ENCODE measurements at places on chromosomes 5 and 9. TPM values are rescaled to one million over a fixed set of nuclear protein-coding genes. Genes with fewer than 3 reads are reported as not detected.

ZBTB26 gene
- 8.5 TPM for total RNA-seq

DMGDH gene
- total RNA-seq: 0.23 TPM

LCN15 gene
- total RNA-seq: not detected

CD14 gene
- total RNA-seq: 0.23 TPM

ADAMTS13 gene
- 2.4 TPM for total RNA-seq

LHX3 gene
- total RNA-seq: 0.08 TPM

CLIC3 gene
- total RNA-seq: 3.7 TPM

GRCh38 chr5:90901261-90901660 is 342.7 kb downstream of the ADGRV1 start:
- DNase-seq: no peak
- peaks cover 10% of the 10 kb centered on the region for H3K27me3 ChIP-seq
- no peak overlapping the region for H3K27ac ChIP-seq
- no peaks in the 10 kb centered on the region for H3K36me3 ChIP-seq

DNA sequence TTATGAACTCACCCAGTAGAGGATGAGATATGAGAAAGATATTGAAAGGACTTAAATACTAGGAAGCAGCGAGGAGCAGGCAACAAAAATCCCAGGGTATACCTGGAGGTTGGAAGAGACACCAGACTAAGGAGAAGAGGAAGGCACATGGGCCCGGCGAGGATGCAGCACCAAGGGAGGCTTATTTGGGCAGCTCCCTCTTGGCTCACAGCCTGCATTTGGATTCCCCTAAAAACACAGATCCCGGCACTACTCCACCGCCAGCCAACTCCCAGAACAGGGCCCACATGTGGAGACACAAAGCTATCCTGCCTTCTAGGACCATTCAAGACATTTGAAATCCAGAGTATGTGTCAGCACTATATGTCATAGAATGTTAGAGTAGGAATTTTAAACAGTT is 199.8 kb upstream of the FBXL7 start:
- no peaks in the 10 kb centered on the region for H3K4me1 ChIP-seq
- H3K36me3 ChIP-seq: no peaks in the 10 kb centered on the region
- H3K4me3 ChIP-seq: no peak overlapping the region

DNA sequence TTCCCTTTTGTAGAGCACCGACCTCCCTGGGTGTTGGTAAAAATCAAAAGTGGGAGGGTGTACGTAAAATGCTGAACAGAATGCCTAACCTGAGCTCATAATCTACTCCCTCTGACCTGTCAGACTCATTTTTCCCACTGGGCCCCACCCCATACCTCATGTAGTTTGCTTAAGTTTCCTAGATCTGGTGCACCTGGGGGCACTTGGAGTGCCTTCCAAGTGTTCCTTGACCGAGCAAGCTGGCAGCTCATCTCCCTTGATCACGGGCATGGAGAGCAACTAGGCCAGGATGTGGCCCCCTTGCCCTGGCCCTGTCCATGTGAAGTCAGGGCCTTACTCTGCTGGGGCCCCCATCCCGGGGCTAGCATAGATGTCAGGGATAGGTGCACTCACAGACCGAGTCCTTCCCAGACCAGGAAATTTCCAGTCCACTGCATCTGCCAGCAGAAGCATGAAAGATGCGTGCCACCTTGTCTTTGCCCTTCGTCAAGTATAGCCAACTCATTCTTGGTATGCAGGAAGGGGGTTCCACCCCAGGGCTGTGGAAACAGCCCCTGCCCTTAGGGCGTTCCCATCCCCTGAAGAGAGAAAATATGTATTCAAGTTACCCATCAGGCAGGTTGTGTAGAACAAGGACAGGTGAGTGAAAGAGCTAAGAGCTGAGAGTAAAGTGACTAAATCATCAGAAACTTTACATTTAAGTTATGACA is 41.9 kb downstream of the SLC22A5 start:
- DNase-seq: peak; percentile 58
- H3K4me1 ChIP-seq: peaks cover 60% of the 10 kb centered on the region
- peak overlapping the region; percentile 95 for H3K4me3 ChIP-seq
- peak overlapping the region; percentile 99 for H3K27ac ChIP-seq
- H3K36me3 ChIP-seq: peaks cover 53% of the 10 kb centered on the region
- H3K27me3 ChIP-seq: no peaks in the 10 kb centered on the region

- no peak overlapping the region for H3K4me3 ChIP-seq
- no peaks in the 10 kb centered on the region for H3K36me3 ChIP-seq
- no peak for DNase-seq
- no peaks in the 10 kb centered on the region for H3K4me1 ChIP-seq
- no peak overlapping the region for H3K27ac ChIP-seq
Measured at GRCh38 chr5:37966871-37967270, 127.0 kb upstream of the GDNF start.

GRCh38 chr5:139133282-139133681 is 64.9 kb downstream of the SIL1 start:
- no peak overlapping the region for H3K27ac ChIP-seq
- DNase-seq: no peak
- no peaks in the 10 kb centered on the region for H3K4me1 ChIP-seq
- no peaks in the 10 kb centered on the region for H3K27me3 ChIP-seq

Data from activated CD4-positive, alpha-beta memory T cell treated with anti-CD3 and anti-CD28 coated beads, Interleukin-2, amount 10 ng/mL, durations not matched to agents 7 days and 5 days (primary cell).